ENCODE measurements at places on chromosomes 3 and 15.

DNA sequence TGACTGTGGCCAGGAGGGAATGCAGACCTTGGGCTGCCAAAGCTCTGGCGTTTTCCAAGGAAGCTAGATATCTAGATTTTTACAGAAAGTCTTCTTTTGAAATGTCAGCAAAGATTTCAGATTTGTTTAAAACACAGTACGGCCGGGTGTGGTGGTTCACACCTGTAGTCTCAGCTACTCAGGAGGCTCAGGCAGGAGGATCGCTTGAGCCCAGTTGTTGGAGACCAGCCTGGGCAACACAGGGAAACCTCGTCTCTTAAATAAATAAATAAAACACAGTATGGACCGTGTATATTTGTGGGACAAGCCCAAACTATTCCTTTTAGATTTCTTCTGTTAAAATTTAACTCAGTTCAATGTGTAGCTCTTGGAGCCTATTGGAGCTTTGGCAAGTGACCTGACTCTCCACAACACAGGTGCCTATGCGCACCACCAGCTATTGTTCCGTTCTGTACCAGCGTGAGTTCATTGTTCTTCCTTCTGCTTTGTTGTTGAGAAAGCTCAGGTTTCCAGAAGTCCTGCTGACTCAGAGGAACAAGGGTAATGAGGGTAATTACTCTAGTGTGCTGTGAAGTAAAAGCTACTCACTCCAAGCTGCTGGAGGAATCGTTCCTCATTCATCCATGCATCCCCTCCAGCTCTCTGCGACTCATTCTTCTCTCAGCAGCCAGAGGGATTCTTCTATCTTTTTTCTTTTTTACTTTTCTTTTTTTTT, 73.1 kb upstream of the SLC6A6 start:
- peak; percentile 49 for DNase-seq

DNA sequence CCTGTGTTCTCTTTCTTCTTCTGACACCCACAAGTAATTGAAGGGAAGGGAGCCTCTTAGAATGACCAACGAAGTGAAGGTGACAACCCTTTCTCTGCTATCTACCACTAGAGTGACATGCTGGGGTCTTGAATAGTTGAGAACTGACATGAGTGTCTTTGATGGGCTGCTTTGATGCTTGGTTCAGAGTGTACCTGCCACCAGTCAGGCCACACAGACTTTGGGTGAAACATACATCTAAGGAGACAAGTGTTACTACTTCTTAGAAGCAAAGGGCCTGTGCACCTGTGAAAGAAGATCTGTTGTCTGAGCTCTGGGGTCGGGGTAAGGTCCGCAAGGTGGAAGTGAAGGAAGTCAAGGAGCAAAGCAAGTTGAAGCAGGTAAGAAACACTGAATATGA, 1040.7 kb upstream of the CFAP20DC start:
- no peak for DNase-seq

DNA sequence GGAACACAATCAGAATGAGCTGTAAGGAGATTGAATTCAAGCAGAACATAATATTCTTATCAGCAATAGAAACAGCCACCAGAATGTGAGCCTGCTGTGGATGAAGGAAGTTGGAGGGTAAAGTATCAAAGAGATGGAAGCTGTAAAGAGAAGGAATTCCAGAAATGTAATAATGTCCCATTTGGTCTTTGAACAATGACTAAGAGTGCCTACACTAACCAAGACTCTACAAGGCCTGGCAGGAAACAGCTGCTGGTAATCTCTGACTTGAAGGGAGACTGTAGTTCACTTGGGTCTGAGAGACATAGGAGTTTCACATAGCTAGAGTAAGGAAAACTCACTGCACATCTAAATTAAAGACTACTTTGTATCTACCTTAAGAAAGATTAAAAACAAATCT, 1176.0 kb upstream of the ALCAM start:
- peak; percentile 6 for DNase-seq

DNA sequence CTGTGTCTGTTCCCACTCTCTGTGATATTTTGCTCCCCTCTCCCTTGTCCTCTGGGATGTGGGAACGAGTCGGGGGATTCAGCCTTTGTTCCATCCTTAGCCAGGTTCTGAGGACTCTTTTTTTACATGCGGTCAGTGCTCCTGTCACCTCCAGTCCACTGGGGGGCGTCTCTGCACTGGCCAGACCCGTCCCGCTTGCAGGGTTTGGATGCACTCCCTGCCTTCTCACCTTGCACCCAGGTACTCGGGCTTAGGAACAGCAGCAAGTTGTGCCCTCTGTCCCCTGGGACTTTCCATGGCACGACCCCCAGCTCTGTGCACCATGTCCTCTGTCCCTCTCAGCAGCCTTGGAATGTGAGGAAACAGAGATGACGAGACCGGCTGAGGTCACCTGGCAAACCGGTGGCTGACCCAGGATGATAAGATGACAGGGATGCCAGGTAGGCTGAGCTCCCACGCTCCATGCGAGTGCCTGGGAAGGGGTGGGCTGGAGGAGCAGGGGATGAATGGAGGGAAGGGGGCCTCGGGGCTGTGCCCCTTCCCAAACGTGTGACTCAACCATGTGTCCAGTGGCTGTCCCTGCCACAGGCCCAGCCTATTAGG, 27.3 kb upstream of the FGD5 start:
- DNase-seq = peak; percentile 17

- no peak for DNase-seq
Observed at GRCh38 chr3:11929531-11929930, 74.7 kb upstream of the SYN2 start.

GRCh38 chr3:58784425-58784824, 117.9 kb upstream of the FAM3D start:
- no peak for DNase-seq

GRCh38 chr3:144774897-144775296, 803.3 kb downstream of the DIPK2A start:
- no peak for DNase-seq

DNA sequence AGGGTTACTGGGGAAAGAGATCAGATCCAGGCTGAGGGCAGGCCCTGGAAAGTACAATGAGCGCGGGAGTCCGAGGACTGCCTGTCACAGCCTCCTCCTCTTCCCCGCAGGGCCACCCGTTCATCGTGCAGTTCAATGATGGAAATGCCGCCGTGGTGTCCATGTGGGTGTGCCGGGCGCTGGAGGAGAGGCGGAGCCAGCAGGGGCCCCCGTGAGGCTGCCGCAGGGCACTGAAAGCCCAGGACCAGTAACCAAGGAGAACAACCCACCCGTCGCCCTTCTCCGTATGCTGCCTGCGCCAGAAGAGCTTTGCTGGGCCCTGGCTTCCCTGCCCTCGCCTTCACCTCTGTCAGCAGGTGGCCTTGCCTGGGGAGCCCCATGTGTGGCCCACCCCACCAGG, 18.8 kb upstream of the SKOR1 start:
- no peak for DNase-seq

DNA sequence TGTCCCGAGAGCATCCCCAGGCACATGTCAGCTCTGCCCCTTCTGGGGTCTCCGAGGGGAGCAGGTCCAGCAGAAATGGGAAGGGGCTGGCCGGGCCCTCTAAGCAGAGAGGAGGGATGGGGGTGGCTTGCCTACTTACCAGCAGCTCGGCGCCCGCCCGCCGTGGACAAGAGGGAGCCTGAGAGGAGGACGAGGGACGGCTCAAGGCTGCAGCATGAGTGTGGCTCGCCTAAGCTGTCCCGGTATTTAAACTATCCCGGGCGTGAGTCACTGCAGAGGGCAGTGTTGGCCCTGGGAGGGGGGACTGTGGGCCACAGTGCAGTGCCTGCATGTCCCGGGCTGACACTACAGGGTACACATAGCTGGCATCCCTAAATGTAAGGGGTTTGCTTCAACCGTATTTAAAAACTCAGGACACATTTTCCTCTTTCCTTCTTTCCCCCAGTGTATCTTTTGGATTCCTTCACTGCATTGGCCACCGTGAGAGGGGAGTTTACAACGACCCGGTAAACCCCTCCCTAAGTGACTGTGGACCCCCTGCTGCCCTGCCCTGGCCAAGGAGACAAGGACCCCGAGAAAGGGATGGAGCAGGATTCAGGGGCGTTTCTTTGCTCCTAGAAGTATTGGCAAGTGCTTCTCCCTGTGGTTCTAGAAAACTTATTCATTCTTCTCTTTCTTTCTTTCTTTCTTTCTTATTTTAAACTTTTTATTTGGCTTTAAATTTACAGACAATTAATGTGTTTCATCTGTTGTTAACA, at the start of gene LRRC15:
LRRC15 (minus strand) TSS at position 222 of the 758 bp plus-strand sequence. CDS start 8,700 bp downstream, outside the sequence.
- DNase-seq = no peak

DNA sequence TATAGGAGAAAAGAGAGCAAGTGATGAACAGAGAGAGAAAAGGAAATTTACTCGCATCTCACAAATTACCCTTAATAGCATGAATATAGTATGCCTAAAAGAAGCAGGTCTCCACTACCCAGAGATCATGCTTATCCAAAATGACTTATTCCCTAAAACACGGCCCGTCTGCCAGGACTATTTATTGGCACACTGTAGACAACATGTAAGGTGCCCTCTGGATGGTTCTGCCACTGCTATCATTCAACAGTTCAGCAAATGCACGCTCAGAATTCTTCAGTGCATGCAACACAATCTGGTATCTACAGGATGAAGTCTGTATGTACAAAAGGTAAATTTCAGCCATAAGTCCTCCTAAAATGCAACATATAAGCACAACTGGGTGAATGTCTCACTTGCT, 465.8 kb downstream of the SHQ1 start:
- DNase-seq = no peak

DNA sequence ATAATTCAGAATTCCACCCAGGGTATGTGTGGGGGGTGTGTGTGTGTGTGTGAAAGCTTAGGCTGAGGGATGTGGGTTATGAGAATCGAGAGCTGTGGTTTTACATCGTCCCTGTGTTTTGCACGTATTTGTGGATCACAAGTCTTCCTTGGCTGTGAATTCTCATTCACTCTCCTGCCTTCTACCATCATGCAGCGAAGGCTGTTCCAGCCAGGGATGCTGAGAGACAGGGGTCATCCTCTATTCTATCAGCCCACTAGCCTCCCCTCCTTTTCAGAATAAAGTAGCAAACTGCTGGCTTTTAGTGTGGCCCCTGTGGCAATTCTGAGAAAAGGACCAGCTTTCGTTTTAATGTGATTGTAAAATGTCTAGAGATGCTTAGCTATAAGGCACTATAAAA, 460.6 kb upstream of the NR2F2 start:
- DNase-seq = no peak

DNA sequence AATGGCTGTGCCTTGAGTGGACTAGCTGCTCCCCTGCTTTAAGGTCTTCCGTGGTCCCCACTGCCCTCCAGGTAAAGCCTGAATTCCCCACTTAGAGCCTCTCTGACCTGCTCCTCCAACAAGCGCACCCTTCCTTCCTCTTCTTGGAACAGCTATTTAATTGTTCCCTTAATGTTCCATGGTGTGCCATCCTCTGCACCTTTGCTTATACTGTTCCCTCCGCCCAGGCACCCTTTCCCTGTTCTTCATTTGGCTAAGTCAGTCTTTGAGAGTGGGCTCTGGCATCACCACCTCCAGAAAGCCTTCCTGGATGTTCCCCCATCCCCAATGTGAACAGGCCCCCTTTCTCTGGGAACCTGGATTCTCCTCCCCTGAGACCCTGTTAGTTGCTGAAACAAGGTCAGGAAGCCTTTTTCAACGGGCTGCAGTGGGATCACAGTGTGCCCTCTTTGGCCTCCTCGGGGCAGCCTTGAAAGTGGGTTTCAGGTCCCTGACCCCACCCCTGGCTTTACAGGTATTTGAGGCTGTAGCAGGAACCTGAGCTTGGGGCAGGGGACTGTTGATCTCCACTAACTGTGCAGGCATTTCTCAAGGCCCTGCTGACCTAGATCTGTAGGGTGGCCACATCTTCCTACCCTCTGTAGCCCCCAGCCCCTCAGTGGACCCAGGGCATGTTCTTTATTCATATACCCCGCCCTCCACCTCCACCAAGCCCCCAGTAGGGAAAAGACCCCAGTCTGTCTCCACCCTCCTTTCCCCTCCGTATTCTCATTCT, 5.0 kb downstream of the ISLR start:
- no peak for DNase-seq

- no peak for DNase-seq
Observed at GRCh38 chr3:15180042-15180611, 25.9 kb upstream of the CAPN7 start.
